ENCODE measurements at places on chromosomes 2 and 18.

GRCh38 chr18:22132258-22132657, 37.1 kb upstream of the GATA6 start:
- no peak for DNase-seq

DNA sequence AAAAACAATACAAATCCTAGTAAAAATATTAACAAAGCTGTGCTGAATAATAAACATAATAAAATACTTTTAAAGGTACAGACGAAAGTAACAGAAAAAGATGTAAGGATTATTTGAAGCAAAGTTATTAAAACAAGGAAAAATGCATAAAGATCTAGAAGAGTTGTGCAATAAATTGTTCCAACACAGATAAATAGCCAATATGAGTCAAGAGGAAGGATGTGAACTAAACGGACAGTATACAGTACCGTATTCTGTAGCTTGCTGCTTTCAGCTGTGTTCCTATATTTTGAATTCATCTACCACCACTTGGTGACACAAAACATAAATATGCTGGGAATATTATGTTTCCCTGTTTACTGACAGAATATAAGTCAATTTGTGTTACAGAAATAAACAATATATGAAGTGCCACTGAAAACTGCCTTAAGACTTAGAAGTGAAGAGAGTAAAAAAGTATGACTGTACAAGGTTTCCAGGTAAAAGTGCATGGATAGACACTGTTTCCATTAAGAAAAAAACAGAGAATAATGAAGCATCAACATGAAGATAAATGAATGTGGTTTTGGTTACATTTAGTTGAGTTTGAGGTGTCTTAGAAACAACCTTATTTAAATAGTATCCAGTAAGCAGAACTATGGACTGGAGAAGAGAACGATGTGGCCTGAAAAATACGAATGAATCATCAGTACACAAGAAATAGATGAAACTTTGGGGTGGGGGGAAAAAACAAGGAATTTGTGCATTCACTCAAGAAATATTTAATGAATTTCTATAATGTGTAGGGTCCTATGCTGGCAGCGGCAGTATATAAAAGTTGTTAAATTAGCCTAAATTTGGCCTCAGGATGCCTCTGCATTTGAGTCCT, 13.1 kb downstream of the PPP3R1 start:
- no peak for DNase-seq

- DNase-seq: no peak
Observed at GRCh38 chr2:241858206-241859016, at the start of gene PDCD1. Gene PDCD1, minus strand, starts transcription at chr2:241858894. Its CDS starts 56 bp downstream, at chr2:241858838.

GRCh38 chr18:13437796-13438506, 219.4 kb downstream of the LDLRAD4 start:
- DNase-seq: peak; percentile 42

DNA sequence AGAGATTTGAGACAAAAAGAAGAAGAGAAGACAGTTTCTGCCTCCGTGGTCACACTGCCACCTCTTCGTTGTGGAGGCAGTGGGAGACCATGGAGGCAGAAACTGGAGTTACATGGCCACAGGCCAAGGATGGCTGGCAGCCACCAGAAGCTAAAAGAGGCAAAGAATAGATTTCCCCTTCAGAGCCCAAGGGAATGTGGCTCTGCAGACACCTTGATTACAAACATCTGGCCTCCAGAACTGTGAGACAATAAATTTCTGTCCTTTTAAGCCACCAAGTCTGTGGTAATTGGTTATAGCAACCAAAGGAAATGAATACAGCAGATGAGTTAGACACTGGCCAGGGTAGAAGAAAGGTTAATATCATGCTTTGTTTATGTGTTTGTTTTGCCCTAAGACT, 420.4 kb upstream of the LYPD1 start:
- no peak for DNase-seq

DNA sequence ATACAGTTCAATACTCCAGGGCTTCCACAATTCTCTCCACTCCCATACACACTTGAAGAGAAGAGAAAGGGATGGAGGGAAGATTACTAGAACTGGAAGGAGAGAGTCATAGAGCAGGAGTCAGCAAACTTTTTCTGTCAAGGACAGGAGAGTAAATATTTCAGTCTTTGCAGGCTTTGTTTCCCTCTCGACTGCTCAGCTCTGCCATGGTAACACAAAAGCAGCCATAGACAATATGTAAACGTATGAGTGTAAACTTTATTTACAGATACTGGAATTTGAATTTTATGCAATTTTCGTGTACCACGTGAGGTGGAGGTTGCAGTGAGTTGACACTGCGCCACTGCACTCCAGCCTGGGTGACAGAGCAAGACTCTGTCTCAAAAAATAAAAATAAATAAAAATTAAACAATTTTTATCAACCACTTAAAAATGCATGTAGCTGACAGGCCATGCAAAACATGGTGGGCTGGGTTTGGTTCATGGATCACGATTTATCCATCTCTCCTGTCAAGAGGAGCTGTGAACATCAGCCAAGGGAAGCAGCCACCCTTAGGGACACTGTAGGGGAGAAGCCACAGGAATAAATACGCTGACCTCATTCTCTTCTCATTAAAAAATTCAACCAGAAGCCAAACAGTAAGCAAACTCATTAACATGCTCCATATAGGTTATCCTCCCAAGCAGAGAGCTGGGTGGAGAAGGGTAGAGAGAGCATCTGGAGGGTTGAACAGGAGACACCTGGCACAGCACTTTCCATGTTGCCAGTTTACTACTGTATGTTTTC, 266.4 kb upstream of the FN1 start:
- DNase-seq: no peak

DNA sequence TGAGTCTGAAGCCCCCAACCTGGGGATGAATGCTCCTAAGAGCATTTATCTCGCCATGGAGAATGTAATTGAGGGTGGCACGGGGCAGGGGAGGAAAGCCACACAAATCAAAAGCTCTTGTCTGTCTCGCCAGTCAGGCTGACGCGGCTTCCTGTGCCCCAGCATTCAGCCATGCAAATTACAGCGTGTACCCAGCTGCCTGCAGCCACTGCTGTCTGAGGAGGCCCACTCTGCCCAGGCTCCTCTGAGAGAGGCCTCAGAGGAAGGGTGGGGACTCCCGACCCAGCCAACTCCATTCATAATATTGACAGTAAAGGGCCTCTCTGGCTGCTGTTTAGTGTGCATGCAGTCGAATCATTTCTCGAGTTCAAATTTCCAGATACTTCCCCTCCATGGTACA, 22.0 kb downstream of the SMAD7 start:
- DNase-seq: peak; percentile 54

DNA sequence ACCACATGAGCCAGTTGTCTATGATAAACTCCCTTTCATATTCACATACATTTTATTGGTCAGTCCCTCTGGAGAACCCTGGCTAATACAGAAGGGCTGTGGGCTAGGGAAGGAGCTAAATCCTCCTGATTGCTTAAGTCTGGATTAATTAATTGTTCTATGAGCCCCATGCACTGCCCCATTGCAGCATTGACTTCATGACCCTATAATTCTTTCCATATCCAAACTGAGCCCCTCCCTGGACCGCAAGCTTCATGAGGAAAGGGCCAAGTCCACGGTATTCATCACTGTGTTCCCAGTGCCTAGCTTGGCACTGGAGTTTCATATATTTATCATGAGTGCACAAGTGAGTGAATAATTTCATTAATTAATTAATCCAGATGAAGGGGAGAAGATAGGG, 124.0 kb downstream of the MBD2 start:
- no peak for DNase-seq

GRCh38 chr18:68429841-68430240, 285.1 kb downstream of the TMX3 start:
- DNase-seq: no peak

DNA sequence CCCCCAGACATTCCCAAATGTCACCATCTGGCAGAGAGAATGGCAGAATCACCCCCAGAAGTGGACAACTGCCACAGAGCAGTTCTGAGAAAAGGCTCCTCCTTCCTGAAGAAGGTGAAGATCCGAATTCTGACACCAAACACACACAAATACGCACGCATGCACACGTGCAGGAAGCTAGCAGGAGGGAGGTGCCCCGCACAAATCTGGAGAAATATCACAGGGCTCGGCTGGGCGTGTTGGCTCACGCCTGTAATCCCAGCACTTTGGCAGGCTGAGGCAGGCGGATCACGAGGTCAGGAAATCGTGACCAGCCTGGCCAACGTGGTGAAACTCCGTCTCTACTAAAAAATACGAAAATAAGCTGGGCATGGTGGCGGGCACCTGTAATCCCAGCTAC, 38.5 kb upstream of the ATG16L1 start:
- no peak for DNase-seq

GRCh38 chr18:49096021-49096420, 145.3 kb upstream of the SMAD7 start:
- DNase-seq: no peak

DNA sequence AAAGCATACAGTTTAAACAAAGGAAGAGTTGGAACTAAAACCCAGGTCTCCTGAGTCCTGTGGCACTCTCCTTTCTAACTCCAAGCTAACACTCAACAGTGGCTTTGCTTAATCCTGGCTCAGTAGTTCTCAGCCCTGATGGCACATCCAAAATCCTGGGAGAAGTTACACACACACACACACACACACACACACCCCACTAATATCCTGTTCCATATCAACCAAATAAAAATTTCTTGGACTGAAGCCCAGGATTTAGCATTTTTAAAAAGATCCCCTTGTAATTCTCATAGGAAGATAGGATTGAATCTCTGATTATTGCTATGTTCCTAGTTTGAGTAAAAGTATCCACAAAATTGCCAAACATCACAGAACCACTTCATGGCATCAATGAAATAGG, 136.1 kb upstream of the RIOK3 start:
- DNase-seq: no peak

GRCh38 chr2:241217320-241218031, 29.0 kb downstream of the ANO7 start:
- no peak for DNase-seq

- DNase-seq: no peak
Observed at GRCh38 chr18:10332452-10332851, 122.0 kb upstream of the APCDD1 start.

GRCh38 chr2:166057370-166058164, 70.3 kb downstream of the SCN1A start:
- DNase-seq: no peak

DNA sequence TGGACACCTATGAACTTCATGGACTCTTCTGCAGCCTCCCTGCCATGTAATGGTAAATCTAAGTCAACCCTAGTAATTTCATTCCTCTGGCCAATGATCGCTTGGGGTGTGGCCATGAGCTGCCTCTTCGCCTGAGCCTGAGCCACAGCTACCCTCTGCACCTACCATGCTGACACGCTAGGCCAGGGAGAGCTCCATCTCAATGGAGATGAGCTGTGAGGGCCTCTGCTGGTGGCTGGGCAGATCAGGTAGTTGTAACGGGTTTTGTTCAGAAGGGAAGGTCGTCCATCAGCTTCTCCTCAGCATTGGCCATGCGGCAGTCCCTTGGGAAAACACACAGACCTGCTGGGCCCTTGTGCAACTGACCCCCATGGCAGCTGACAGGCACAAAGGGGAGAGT, 24.4 kb downstream of the MPHOSPH10 start:
- no peak for DNase-seq

DNA sequence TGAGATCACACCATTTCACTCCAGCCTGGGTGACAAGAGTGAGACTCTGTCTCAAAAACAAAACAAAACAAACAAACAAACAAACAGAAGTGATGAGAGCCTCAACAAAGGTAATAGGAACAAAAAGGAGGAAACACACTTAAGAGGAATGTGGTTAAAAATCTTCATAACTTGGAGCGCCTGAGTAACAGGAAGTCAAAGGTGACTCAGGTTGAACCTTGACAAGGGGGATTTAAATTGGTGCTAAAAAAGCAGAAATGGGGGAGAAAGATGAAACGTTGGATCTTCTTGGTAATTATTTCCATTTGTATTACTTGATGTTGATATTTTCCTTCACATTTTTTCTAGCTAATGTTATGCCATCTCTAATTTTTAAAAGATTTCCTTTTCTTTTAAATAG, 318.5 kb upstream of the TCF4 start:
- DNase-seq: no peak

Measured in activated naive CD4-positive, alpha-beta T cell (primary cell).